Right ventricle myocardium inferior (tissue), 1 donor: ENCODE measurements at places on chromosomes 13 and 19. TPM values are rescaled to one million over a fixed set of nuclear protein-coding genes. Genes with fewer than 3 reads are reported as not detected.

The ZNF564 gene
- total RNA-seq: 10.3 TPM

The DLL3 gene
- total RNA-seq: not detected

GRCh38 chr19:2533686-2534422 lies 57.9 kb downstream of the GADD45B start:
- no peak for DNase-seq

The MEF2B gene
- 1.4 TPM for total RNA-seq

The PINLYP gene
- total RNA-seq: 2.2 TPM

DNA sequence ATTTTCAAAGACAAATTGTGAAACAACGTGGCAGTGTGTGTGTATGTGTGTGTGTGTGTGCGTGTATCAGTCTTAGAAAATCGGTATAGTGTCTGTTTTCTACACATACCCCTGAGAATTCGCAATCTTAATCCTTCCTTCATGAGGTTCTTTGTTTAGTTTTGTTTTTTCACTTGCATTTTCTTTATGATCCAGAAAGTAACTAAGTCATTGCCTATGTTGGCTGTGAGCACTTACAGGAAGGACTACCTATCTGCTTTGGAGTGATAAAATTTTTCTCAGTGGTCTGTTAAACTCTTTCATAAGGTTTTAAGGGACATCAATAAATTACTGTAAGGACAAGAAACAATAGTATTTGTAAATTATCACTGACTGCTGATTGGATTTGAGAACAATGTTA lies 1587.1 kb downstream of the PCDH9 start:
- no peak for DNase-seq

- DNase-seq: no peak
Measured at GRCh38 chr13:19085258-19085657, 96.4 kb downstream of the TUBA3C start.

The AMH gene
- 0.89 TPM for total RNA-seq

The SIGLEC8 gene
- total RNA-seq: 0.08 TPM

DNA sequence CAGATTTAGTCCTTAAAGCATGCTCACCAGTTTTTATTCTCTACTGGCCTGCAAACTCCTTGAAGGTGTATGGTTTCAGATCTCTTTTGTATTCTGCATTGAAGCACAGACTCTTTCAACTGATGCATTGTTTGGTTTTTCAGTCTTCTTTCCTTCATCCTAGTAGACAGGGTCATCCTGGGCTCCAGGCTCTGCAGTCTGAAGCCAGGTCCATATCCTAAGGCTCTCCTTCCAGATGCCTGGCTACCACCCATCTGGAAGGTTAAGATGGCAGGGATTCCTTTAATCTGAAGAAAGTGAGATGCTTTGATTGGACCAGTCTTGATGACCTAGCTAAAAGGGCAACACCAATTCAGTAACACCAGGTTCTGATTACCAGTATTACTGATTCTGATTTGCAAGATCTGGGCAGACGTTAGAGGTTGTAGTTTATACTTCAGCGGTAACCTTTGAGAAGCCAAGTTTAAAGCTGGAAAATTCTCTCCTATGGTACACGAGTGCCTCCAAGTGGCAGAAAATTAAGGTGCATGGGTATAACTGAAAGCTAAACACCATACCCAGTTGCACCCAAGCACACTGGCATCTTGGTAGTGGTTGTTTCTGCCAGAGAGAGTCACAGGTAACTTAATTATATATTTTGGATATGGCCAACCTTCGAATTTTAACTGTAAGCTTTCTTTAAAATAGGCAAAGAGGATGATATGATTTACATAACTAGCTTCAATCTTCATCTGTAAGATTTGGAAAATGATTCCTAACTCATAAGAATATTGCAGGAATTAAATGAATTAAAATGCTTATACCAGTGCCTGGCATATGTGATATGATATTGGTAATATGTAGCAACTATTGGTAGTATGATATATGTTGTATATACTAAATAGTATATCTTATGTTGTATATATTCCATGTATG lies 1651.9 kb upstream of the MIR17HG start:
- DNase-seq: no peak

DNA sequence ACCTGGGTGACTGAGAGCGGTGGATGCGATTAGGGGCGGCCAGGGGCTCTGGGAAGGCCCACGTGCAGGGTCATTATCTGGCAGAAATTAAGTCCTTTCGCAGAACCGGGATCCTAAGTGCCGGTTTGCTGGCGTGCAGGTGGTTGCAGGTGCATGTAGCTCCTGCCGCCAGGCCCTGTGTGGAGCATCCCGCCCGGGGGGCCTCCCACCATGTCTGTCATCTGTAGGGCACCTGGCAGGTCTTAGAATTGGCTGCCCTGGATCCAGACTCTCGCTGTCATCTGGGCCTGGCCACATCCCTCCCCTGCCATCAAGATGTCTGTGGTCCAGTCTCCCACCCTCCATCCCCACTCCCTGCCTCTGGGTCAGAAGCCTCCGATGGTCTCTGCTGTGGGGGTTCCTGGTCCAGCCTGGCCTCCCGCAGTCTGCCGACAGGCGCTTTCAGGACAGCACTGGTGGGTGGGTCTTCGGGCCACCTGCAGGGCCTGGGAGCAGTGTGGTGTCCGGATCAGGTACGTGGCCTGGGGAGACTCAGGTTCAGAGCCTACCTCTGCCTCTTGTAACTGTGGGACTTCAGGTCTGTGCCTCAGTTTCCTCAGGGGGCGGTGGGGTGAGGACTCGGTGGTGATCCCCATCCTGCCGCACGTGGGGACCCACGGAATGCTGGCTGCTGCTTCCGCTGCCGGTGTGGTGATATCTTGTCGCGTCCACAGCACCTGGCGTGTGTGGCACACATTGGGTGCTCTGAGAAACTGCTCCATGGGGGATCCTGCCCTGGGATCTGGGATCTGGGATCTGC lies 5.4 kb downstream of the GNA11 start:
- DNase-seq: no peak

DNA sequence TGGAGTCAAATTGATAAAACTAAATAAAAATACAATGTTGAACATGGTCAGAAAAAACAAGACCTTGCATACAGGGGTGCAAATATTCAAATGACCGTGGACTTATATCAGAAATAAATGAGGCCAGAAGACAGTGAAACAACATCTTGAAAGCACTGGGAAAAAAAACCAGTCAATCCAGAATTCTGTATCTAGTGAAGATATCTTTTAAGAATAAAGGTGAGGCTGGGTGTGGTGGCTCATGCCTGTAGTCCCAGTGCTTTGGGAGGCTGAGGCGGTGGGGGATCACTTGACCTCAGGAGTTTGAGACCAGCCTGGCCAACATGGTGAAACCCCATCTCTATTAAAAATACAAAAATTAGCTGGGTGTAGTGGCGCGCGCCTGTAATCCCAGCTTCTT lies 15.2 kb upstream of the CEBPA start:
- DNase-seq: no peak

The KIR3DL1 gene
- not detected for total RNA-seq

- DNase-seq: no peak
Measured at GRCh38 chr13:44755872-44756271, 179.7 kb upstream of the TSC22D1 start.

GRCh38 chr13:113342820-113343691 lies 20.9 kb downstream of the GRTP1 start:
- DNase-seq: no peak

- no peak for DNase-seq
Measured at GRCh38 chr13:45082964-45083363, 37.3 kb upstream of the GTF2F2 start.

The TICAM1 gene
- total RNA-seq: 7.3 TPM

GRCh38 chr19:1069009-1069779 lies 2.2 kb downstream of the ARHGAP45 start:
- DNase-seq: peak; percentile 96

GRCh38 chr13:113407531-113408393 lies 43.8 kb upstream of the GRTP1 start:
- no peak for DNase-seq

The EDNRB gene
- total RNA-seq: 20.2 TPM

The NCCRP1 gene
- not detected for total RNA-seq

DNA sequence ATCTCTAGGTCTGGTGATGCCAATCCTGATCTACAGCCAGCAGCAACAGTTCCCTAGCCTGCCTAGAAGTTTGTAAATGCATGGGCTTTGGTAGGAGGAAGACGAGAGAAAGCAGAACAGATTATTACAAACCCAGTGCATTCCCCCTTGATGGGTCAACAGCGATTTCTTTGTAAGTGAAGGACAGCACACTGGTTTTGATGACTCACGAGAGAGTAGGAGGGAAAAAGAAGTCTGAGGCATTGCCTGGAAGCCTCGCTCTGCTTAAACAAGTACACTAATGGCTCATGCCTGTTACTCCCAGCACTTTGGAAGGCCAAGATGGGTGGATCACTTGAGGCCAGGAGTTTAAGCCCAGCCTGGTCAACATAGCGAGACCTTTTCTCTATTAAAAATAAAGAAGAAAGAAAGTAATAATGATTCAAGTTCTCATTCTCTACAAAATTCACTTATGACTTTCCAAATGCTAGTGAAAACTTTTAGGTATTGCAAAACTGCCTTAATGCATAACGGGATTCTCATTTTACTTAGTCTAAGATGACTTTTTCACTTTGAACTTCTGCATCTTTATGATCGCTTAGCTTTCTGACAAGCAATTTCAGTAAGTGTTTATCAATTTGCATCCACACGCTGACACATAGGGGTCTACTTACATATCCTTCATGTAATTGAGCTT lies 47.7 kb upstream of the USPL1 start:
- DNase-seq: no peak
